T47D (cell line): ENCODE measurements at places on chromosomes 1 and 21.

DNA sequence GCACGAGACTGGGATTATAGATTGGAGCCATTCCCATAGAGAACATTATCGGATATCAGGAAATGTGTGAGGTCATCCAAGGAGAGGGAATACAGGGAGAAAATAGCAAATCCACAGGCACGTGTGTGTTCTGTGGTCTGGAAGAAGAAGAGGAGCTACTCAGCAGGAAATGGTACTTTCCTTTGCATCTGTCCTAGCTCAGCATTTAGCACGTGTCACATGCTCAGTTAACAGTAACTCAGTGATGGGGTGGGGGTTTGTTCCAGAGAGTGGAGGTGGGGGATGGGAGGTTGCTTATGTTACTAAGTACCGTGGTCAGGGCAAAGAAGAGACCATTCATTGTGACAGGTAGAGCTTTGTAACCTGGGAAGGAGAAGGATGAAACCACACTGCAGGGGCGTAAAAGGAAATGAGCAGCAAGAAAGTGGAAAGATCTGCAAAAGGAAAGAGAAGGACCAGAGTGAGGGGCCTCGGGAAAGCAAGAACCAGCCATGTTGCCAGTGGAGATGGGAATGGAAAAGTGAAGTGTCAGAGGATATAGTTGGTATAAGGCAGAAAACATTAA, 100.4 kb downstream of the ATP5PO start:
- DNase-seq = no peak

GRCh38 chr1:36159614-36160387, 3.8 kb downstream of the MAP7D1 start:
- DNase-seq = no peak

GRCh38 chr1:113168946-113169345, 95.9 kb downstream of the LRIG2 start:
- DNase-seq = no peak

- no peak for DNase-seq
Measured at GRCh38 chr1:25208561-25209222, 23.6 kb downstream of the SYF2 start.

DNA sequence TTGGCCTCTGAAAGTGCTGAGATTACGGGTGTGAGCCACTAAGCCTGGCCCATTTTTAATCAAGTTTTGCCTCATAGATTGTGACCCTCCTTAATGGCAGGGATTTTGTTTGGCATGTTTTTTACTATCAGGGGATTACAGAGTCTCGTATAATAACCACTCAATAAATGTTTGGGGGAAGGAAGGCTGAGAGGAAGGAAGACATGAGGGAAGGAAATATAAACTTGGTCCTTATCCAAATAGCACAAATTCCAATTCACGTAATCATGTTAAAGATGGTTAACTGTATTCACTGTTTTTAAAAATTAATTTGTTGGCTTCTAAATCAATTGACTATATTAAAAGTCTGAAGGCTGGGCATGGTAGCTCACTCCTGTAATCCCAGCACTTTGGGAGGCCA, 30.9 kb upstream of the SERTAD4 start:
- DNase-seq = no peak

DNA sequence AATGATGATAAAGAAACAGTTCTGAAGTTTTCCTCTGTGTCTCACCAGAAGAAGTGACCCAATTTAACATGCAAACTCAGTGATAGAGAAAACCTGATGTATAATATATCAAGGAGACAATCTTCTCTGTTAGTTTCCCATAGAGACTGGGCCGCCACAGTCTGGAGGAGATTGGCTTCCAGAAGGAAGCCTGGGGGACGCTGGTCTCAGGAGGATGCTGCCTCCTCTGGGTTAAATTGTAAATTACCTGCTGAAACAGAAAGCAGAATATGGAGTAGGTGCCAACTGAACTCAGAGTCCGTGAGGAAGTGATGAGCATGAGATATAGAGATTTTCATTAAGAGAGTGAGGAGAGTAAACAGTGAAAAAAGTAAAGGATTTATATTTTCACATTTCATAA, 15.8 kb downstream of the OR14I1 start:
- DNase-seq = no peak

DNA sequence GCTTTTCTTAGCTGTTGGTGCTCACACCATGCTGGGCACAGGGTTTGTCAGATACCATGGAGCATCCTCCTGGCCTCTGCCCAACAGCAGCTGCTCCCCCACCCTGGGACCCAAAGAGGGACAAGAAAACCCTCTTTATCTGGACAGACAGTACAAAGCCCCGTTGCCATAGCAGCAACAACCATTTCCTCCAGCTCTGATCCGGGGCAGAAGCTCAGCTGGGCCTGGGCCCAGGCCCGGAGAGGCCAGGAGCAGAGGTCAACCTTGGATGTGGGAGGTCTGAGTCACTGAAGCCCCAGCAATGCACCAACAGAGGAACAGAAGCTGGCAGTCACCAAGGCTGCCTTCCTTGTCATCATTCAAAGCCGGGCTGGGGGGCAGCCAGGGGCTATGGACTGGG, 228.4 kb upstream of the POU3F1 start:
- DNase-seq = no peak

DNA sequence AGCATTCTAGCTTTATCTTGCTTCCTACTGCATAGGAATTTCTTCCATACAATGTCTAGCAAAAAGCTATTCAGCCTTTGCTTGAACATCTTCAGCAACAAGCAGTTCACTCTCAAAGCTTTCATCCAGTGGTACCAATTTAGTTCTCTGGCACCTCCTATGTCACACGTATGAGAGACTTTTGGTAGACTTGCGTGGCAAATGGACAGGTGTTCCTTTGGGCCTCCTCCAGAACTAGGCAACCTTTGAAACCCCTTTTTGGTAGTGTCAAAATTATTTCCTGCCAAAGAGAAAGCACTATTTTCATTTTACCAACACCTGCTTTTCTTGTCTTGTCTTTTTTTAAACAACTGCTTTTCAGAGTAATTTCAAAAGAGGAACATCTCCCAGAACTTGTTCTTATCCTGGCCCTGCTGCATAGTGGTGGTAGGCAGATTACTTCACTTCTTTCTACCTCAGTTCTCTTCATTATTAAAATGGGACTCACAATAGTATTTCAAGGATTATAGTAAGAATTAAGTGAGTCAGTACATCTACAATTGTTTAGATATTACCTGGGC, 122.4 kb downstream of the MAST2 start:
- DNase-seq = no peak

DNA sequence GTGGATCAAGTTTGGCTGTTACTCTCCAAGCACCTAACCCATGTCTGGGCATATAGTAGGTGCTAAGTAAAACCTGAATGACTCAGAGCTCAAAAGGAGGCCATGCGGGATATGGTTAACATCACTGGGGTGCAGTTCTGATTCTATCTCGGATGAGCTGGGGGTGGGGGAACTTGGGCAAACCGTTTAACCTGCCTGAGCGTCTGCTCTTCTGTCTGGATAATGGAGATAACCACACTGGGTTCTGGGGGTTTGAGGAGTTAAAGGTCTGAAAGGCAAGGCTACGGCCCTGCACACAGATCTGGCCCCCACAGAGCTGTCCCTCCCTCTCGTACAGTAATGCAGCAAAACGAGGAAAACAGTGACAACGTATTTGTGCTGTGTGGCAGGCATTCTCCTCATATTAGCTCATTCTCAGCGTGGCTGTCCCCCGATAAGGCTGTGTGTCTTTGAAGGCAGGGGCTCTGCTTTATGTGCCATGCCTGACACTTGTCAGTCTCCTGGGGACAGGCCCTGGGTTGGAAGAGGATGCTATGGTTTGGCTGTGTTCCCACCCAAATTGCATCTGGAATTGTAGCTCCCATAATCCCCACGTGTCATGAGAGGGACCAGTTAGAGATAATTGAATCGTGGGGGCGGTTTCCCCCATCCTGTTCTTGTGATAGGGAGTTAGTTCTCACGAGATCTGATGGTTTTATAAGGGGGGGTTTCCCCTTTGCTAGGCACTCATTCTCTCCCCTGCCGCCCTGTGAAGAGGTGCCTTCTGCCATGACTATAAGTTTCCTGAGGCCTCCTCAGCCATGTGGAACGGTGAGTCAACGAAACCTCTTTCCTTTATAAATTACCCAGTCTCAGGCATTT, 6.8 kb upstream of the ALDH4A1 start:
- DNase-seq = no peak

- DNase-seq = no peak
Measured at GRCh38 chr1:4018466-4019146, 118.5 kb upstream of the C1orf174 start.

- DNase-seq = no peak
Measured at GRCh38 chr1:244219149-244219548, 168.1 kb downstream of the ZBTB18 start.

GRCh38 chr1:240831191-240831631, 219.3 kb upstream of the GREM2 start:
- no peak for DNase-seq

- no peak for DNase-seq
Measured at GRCh38 chr1:205054013-205054412, 11.0 kb downstream of the CNTN2 start.

GRCh38 chr1:197127246-197127912, 19.1 kb downstream of the ASPM start:
- DNase-seq = no peak

DNA sequence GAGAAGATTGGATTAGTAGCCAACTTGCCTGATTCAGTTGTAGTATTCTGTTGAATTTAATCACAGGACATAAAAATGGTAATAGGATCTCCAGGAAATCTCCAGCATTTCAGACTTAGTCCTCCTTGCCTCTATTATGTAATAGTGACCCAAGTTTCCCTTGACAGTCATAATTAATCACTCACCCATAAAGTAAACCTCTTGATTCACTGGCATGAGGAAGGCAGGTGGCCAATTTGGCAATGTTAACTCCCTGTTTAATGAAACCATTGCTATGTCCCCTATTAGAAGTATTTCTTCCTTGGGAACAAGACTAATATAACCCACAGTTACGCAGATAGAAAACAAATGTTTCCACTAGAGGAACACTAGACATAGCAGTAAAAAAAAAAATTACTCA, 604.8 kb upstream of the CXADR start:
- DNase-seq = no peak
